ENCODE measurements at places on chromosomes 12 and 14.
A peak's percentile ranks its signal among the peaks of the same experiment; 100 is the strongest.

DNA sequence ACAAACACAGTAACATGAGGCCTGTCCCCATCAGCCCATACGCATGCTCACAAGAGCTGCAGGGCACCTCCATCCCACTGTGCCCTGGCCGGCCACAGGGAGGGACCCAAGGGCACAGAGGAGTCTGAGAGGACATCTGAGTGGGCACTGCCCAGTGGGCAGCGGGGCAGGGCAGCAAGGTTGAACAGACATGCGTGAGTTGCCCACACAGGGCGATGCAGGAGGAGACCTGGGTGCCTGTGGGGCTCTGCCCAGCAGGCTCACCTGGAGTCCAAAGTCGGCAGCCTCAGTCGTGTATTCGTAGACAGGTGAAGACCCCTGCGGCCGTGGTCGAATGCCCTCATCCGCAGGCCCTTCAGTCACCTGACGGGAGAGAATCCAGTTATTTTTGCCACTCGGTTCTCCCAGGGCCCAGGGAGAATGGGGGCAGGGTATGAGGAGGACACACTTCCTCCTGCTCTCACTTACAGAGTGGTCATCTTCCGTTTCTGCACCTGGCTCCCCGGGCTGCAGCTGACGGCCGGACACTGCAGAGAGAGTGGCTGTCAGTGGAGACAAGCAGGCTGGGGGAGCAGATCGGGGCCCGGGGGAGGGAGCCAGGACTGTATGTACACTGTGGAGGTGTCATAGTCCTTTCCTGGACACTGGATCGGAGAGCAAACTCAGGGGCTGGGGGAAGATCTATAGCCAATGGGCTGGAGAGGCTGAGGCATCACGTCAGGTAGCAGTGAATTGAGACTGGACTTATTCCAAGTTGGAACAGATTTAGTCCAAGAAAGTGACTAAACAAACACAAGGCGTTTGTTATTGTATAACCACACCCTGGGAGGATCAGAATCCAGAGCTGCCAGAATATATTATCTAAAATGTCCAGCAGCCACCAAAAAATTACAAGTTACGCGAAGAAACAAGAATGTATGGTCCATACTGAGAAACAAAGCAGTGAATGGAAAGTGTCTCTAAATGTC lies 20.7 kb downstream of the AHNAK2 start:
- no peak for DNase-seq

GRCh38 chr12:128474916-128475315 lies 207.9 kb downstream of the TMEM132C start:
- DNase-seq, result no peak

DNA sequence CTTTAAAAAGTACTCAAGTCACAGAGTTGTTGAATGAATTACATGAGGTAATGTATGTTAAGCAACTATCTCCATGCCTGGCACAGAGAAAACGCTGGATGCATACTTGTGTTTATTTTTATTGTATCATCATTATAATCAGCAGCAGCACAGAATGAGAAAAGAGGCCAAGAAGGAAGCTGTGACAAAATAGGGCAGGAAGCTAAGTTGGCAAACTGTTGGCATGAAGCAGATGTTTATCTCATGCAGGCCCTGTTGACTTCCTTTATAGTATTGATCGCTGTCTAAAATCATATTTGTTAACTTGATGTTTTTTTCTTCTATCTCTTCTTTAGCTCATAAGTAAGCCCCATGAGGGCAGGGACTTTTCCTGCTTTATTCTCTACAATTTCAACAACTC lies 466.6 kb downstream of the TRHDE start:
- DNase-seq, result no peak

- no peak for DNase-seq
Observed at GRCh38 chr14:54194501-54194900, 202.3 kb upstream of the CDKN3 start.

DNA sequence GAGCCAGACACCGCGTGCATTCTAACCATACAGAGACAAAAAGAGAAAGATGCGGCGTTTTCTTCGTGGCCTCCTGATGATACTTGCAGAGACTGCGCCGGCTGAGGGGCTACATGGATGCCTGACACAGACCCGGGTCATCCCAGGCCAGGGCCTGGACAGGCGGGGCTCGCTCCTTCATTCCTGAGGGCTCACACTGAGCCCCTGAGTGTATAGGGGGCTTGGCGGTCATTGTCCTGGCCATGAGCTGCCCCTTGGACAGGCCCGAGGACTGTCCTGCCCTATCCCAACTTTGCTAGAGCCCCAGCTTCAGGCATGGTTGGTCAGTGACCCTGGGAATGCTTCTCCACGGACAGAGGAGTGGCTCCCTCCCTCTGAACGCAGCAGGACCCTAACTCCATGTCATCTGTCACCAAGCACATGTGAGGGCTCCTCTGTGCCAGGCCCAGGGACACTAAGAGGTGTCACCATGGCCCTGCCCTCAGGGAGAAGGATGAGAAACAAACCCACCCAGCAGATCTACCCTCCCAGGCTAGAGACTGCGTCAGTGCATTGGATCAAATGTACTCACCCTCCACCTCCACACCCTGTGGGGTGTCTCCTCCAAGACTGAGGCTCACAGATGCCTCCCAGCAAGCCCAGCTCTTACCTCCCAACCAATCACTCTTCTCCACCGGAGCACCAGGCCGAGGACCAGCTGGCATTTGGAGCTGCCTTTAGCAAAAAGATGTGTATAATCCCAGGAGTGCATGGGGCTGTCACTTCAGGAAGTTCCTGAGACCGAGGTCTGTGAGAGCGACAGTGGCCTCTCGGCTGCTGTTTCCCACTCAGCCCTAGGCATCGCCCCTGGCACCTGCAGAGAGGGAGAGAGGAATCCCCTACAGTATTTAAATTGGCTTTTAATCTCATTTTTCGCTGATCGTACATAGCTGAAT lies 102.7 kb downstream of the DICER1 start:
- DNase-seq, result no peak

DNA sequence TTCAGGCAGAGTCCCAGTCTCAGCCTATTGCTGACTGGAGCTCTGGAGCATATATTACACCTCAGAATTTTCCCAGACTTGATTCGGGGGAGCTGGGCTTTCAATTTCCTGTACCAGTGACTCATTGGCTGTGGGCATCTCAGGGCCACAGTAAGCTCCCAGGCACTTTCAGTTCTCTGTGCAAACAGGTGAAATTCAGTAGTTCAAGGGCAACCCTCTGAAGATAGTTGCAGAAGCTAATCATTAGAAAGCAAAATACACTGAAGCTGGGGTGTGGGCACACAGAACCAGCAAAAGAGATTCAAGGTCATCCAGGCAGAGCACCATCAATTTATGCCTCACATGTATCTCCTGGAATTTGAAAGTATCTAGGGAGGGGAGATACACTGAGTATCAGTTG lies 8.1 kb upstream of the NIN start:
- DNase-seq, result no peak

GRCh38 chr14:30330445-30330844 lies 228.5 kb upstream of the G2E3 start:
- DNase-seq, result no peak

- no peak for DNase-seq
Observed at GRCh38 chr14:32941668-32942065, 3.0 kb downstream of the NPAS3 start.

DNA sequence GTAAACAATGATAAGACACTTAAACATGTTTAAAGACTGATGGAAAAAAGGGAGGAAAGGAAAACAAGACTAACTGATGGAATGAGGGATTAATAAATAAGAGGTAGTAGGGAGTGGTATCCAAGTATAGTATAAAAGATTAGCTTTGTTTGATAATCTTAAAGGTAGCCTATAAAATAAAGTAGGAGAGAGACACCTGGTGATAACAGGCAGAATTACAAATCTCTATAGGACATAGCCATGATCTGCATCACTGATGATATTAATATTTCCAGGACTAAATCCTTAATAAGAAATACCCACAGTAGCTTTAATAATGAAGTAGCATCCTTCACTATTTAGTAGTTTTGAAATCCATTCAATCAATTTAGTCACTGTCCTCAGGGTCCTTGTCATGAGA lies 30.4 kb downstream of the DLGAP5 start:
- no peak for DNase-seq

GRCh38 chr14:101110729-101111619 lies 207.5 kb upstream of the RTL1 start:
- DNase-seq, result peak; percentile 11

- no peak for DNase-seq
Observed at GRCh38 chr12:56222531-56222895, 791 bp upstream of the RNF41 start.

GRCh38 chr14:81348061-81348460 lies 52.1 kb downstream of the STON2 start:
- DNase-seq, result no peak

GRCh38 chr12:123034022-123034541 lies 53.6 kb downstream of the ARL6IP4 start:
- DNase-seq, result no peak

DNA sequence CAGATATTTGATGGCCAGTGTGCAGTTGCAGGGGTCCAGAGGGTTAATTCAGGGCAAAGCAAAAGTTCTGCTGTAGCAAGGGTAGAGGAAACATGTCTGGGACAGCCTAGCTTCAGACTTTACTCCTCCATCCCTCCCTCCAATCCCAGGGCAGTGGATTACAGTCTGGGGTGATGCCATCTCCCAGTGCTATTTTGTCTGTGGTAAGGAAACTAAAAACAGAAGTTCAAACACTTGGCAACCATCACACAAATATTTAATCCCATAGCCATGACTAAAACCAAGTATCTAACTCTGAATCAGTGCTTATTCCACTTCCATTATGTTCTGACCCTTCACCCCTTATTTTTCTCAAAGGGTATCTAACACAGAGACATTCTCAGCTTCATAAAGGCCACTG lies 61.8 kb downstream of the PIK3C2G start:
- DNase-seq, result no peak

DNA sequence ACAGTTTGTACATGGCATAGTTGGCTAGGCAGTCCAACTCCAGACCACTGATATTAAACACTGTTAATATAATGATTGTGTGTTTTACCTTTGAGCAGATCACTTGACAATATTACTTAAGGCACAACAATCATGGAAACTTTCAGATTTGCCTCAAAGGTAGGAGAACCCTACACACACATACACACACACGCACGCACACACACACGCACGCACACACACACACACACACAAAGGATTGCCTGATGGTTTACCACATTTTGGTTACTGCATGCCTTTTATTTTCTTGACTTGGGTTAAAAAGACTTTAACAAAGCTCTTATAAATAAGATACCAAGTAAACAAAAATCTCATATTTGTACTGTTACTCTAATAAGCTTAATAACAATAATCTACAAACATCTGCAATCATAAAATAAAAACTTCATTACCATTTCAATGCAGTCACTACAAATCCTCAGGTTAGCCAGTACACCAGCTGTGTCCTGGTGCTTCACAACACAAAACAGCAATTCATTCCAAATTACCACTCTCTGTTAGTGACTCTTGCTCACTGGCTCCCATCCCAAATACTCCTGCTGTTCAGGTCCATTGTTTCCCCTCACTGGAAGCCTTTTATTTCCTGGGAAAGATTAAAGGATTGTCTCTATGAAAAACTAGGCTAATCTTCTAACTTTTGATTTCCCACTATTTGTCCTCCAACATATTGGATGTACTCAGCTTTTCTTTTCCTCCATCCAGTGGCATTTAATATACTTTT lies 175.2 kb upstream of the ATP2B1 start:
- no peak for DNase-seq

DNA sequence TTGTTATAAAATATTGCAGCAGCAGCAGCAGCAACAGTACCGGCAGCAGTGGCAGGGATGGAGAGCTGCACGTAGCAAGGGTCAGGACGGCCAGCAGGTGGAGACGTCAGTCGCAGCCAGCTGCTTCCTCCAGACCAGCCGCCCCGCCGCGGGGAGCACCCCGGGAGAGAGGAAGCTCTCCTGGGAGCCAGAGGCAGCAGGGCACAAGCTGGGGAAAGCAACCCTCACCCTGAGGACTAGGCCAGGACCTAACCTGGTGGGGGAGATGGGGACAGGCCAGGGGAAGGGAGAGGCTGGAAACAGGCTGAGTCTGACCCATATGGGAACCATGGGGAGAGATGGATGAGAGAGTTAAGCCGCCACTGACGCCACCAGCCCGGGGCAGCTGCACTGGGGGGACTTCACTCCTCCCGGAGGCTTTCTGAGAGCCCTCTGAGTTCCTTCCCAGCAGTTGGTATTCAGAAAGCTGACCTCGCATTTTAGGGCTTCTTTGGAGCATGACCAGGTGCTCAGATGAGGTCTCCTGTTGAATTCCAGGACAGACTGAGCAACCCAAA lies 56.3 kb downstream of the SPTB start:
- peak; percentile 71 for DNase-seq

DNA sequence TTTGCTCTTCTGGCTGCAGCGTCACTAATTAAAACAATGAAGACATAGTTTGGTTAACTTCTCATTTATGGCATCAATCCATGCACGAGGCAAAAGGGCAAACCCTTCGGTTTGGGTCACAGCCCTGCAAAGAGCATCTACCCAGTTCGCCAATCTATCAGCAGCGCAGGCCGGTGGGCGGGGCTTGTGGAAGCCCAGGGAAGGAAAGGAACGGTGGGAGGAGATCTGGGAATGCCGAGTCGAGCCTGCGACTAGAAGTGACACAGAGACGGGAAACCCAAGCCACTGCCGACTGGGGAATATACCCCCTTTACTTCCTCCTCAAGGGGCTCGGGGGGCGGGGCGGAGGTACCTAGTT lies 466 bp downstream of the KICS2 start:
- DNase-seq, result peak; percentile 75

DNA sequence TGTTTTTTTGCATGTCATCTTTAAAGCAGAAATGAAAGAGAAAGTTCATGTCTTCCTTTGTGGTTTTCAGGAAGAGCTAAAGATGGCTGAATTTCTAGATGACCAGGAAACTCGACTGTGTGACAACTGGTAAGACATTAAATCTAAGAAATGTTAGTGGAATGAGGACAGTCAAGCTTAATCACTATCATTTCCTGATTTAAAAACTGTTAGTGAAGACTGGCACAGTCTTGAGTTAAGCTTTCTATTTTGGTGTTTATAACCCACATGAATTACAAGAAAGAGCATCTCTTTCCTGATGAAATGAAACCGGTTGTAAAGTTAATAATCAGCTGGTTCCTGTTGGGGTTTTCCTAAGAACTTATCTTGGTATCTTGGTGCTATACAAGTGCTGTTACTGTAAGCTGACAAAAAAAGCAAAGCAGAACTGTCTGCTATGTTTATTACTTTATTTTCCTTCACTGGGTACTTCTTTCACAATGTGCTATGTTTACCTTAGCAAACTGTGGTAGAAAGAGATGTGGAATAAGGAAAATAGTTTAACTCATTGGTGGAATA lies 5.2 kb downstream of the TRAFD1 start:
- DNase-seq, result no peak

GRCh38 chr14:90809530-90810312 lies 6.5 kb downstream of the TTC7B start:
- no peak for DNase-seq

- DNase-seq, result no peak
Observed at GRCh38 chr12:104480826-104481440, 24.2 kb downstream of the CHST11 start.

- no peak for DNase-seq
Observed at GRCh38 chr12:48442179-48442847, 30.0 kb upstream of the ANP32D start.

GRCh38 chr12:79400481-79400880 lies 290.3 kb downstream of the PAWR start:
- no peak for DNase-seq

GRCh38 chr12:3527181-3527580 lies 36.2 kb downstream of the PRMT8 start:
- no peak for DNase-seq

GRCh38 chr12:79020106-79020505 lies 155.5 kb downstream of the SYT1 start:
- no peak for DNase-seq

Data from neural crest cell (in vitro differentiated cells).